ENCODE measurements at places on chromosomes 7 and 10.
A peak's percentile ranks its signal among the peaks of the same experiment; 100 is the strongest.

GRCh38 chr10:5043716-5044115, 40.1 kb upstream of the AKR1C2 start:
- DNase-seq = peak; percentile 61

DNA sequence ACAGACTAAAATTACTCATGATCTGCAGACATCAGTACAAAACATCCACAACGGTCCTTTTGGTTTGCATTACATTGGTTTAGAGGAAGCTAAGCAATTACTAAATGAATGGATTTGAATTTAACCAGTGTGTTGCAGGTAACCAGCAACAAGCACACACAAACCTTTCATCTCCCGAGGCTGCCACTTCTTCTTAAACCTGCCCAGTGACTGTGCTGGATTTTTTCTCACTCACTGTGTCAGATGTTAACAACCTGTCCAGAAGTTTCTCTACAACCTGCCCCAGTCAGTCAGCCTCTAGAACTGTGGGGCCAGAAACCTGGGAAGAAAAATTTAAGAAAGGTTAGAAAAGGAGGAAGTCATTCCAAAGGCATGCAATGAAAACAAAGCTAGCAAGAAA, 2.4 kb upstream of the MEOX2 start:
- no peak for DNase-seq

- no peak for DNase-seq
Observed at GRCh38 chr7:104137971-104138370, 69.8 kb downstream of the ORC5 start.

- no peak for DNase-seq
Observed at GRCh38 chr10:33332183-33333065, 2.0 kb downstream of the NRP1 start.

DNA sequence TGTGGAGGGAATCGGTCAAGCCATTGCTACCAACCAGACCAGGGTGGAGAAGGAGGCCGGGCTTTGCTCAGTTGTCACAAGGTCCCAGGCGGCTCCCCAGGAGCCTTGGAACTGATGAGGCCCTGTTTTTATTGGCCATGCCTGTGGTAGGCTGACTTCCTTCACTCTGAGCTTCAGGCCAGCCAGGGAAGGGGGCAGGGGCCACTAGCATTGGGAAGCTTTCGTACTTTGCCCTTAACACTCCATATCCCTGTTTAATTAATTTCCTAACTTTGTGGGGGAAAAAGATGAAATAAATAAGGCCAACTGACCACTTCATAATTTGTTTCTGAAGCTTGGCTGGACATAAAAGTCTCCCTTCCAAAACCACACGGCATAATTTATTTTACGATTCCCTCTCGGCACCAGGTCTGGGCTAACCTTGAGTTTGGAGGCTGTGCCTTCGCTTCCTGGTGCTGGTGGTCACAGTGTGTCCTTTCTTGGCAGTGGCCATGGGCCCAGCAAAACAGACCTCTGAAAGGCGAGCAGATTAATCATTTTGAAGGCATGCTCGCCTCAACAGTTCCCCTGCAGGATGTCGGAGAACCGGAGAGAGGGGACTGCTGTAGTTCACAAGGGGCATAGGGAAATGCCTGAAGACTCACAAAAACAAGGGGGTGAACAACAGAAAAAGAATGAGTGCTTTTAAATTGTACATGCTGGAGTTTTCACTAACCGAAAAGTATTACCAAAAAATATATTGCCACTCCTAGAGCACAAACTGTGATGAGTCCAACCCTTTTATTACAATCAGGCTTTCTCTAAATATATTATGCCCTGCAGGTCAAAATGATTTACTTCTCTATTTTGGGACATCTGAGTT, 966.0 kb downstream of the LRMDA start:
- no peak for DNase-seq

- DNase-seq = no peak
Observed at GRCh38 chr10:71770255-71770654, 3.1 kb downstream of the VSIR start.

DNA sequence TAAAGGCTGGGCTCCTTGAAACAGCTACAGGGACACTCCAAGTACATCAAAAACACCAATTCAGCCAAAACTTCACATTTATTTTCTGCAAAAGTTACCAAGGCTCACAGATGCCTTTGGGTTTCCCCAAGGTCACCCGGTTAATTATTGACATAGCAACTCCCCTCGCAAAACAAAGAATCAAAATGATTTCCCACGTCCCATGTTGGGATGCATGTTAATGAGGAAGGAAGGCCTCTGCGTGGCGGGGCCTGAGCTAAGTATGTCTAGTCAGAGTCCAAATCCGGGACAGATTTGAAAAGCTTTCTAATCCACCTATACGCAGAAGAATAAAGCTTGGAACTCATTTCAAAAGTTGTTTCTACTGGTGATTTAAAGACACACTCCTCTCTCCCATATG, 535 bp upstream of the TMEM72 start:
- no peak for DNase-seq

- no peak for DNase-seq
Observed at GRCh38 chr10:1411956-1412355, 325.4 kb downstream of the ADARB2 start.

GRCh38 chr7:21103426-21104123, 316.9 kb upstream of the SP8 start:
- DNase-seq = no peak

- peak; percentile 67 for DNase-seq
Observed at GRCh38 chr7:150800581-150801241, at the start of gene TMEM176A. TSS of gene TMEM176A (plus strand) at chr7:150800769. CDS start at chr7:150801551, 782 bp downstream.

DNA sequence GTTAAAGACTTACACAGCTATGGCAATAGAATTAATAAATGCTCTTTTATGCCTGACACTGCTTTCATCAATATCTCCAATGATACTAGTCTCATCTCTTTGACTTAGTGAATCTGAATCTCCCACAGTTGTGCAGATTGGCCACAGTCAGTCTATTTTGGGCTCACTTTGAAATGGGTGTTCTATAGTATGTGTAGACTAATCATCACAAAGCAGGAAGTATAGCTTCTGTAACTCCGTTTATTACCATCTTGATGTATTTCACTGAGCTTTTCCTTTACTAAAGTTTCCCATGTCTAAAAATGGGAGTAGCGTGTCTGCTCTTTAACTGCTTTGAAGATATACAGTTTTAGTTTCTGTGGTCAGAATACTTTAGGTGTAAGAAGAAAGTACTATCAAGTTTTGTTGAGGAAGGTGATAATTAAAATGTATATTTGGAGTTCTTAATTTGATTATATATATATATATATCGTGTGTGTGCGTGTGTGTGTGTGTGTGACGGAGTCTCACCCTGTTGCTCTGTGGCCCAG, 70.1 kb downstream of the ST7 start:
- no peak for DNase-seq

GRCh38 chr7:148835854-148836253, 48.2 kb downstream of the EZH2 start:
- DNase-seq = no peak

DNA sequence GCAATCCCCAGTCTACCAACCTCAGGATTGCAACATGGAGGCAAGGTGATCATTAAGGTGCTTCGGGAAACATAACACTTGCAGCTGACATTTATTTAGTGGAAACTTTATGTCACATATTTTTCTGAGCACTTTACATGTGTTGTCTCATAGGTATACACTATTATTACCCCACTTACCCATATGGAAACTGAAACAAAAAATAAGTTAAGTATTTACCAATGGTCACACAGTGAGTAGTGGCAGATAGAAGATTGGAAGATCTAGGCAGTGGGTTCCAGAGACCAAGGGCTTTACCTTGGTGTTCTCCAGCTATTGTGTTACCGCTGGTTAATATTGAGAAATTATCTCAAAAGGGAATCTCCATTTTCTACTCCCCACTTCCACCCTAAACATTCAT, 1279.1 kb upstream of the SORCS1 start:
- DNase-seq = no peak

- DNase-seq = peak; percentile 81
Observed at GRCh38 chr7:47576031-47576865, 5.7 kb downstream of the TNS3 start.

GRCh38 chr7:74483402-74484336, 30.0 kb downstream of the GTF2IRD1 start:
- peak; percentile 65 for DNase-seq

GRCh38 chr7:30112103-30112713, 22.6 kb upstream of the MTURN start:
- no peak for DNase-seq
